K562 (cell line): ENCODE measurements at places on chromosomes 5 and 9. TPM values are rescaled to one million over a fixed set of nuclear protein-coding genes. Genes with fewer than 3 reads are reported as not detected.

EIF4E1B gene
- polyA plus RNA-seq, result not detected in 2 replicates

ABO gene
- 13.3 and 16.6 TPM in 2 replicates for polyA plus RNA-seq

SLC28A3 gene
- not detected in 2 replicates for polyA plus RNA-seq

PCDHA1 gene
- polyA plus RNA-seq, result not detected in 2 replicates

FOXD4L6 gene
- polyA plus RNA-seq, result not detected in 2 replicates

DMGDH gene
- polyA plus RNA-seq, result not detected in 2 replicates

AQP3 gene
- polyA plus RNA-seq, result 25.3 and 29.9 TPM in 2 replicates
